T follicular helper cell (primary cell): ENCODE measurements at places on chromosomes 3 and 15.

DNA sequence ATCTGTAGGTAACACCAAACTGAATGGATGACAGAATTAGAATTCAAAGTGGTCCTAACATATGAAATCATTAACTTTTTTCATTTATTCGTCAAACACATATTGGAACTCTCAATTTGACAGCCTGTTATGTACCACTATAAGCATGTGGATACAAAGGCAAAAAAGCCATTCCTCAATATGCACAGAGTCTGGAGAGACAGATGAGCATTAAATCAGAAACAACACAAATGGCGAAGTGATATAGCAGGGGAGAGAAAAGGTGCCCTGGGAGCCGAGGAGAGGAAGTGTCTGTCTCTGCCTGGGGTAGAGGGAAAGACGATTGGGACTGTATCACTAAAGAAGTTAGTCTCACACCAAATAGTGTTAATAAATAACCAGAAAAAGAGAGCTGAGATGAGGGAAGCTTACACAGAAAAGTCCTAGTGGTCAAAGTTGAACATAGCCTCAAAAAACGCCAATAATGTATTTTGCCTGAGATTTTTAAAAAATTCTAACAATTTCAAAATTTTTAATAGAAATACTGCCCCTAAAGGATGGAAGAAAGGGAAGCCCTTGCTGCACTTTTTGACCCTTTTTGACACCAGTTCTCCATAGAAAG is 417.5 kb downstream of the TUSC7 start:
- DNase-seq = no peak

- no peak for DNase-seq
Observed at GRCh38 chr3:28139288-28139687, 102.1 kb upstream of the CMC1 start.

- DNase-seq = no peak
Observed at GRCh38 chr15:59160880-59161593, 45.6 kb upstream of the LDHAL6B start.

DNA sequence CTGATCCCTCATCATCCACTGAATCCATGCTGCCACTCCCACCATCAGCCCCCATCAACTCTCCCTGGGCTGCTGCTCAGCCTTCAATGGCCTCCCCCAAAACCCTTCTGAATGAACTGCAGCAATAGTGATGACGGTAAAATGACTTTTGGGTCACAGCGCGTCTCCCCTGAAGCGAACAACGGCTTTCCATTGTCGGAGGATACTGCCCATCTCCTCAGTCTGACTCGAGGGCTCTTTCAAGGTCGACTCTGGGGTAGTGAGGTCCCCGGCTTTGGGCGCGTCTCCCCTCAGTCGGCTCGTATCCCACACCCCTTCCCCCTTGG is 57.2 kb upstream of the ZBTB38 start:
- DNase-seq = no peak
